ENCODE measurements at places on chromosomes 12 and 14.

DNA sequence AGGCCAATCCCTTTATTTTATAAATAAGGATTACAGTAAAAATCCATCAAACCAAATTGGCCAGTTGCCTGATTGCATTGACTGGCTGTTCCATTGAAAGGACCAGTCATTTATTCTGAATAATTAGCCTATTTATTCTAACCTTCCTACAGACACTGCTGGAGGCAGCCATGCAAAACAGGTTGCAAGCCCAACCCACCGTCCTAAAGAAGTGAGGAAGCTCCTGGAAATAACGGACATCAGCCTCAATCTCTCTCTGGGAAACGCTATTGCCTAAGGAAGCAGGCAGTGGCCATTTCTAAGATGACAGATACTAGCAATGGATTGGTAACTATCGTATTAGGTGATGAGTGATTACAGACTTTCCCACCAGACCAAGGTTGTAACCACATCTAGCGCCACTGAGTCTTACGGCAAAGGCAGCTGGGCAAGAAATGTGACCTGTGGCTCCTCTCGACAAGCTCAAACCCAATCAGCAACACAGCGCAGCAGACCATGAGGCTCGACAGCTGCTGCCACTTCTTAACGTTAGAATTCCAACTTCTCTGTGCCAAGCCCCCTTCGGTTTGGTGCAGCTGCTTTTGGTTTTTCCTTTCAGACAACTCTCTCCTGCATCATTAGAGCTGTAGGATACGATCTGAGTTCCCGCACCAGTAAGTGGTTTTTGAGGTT is 134.2 kb downstream of the KCNK10 start:
- DNase-seq: no peak

GRCh38 chr12:28800129-28800528 is 348.9 kb upstream of the FAR2 start:
- DNase-seq: no peak

GRCh38 chr14:100698666-100699448 is 27.8 kb upstream of the DLK1 start:
- no peak for DNase-seq

DNA sequence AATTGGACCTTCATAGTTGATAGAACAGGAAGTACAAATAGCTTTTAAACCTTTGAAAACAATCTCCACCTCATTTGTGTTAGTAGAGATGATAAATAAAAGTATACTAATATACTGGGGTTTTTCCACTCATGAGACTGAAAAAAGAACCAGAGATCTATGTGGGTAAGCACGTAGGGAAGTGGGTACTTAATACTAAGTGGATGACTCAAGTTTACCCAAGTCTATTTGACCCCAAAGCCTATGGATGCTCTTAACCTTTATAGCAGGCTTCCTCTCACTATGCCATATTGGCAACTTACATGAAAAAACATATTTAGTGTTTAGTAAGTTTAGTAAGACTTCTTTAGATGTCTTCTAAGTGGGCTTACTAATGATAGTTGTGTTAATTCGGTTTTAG is 49.2 kb upstream of the CHPT1 start:
- no peak for DNase-seq

DNA sequence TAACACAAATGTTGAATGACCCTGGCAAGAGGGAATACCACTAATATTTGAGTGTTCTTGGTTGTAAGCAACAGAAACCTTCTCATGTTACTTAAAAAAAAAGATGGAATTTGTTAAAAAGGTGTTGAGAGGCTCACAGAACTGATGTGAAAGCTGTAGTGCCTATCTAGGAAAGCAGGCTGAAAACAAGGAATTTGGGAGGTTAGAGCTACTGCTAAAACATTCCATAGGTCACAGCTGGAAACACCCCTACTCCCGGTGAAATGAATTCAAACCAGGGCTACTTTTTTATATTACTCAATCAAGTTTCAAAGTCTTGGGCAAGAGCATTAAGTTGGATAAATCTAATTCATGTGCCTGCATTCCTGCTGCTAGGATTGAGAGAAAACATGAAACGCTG is 104.1 kb downstream of the SLC35F4 start:
- DNase-seq: no peak

DNA sequence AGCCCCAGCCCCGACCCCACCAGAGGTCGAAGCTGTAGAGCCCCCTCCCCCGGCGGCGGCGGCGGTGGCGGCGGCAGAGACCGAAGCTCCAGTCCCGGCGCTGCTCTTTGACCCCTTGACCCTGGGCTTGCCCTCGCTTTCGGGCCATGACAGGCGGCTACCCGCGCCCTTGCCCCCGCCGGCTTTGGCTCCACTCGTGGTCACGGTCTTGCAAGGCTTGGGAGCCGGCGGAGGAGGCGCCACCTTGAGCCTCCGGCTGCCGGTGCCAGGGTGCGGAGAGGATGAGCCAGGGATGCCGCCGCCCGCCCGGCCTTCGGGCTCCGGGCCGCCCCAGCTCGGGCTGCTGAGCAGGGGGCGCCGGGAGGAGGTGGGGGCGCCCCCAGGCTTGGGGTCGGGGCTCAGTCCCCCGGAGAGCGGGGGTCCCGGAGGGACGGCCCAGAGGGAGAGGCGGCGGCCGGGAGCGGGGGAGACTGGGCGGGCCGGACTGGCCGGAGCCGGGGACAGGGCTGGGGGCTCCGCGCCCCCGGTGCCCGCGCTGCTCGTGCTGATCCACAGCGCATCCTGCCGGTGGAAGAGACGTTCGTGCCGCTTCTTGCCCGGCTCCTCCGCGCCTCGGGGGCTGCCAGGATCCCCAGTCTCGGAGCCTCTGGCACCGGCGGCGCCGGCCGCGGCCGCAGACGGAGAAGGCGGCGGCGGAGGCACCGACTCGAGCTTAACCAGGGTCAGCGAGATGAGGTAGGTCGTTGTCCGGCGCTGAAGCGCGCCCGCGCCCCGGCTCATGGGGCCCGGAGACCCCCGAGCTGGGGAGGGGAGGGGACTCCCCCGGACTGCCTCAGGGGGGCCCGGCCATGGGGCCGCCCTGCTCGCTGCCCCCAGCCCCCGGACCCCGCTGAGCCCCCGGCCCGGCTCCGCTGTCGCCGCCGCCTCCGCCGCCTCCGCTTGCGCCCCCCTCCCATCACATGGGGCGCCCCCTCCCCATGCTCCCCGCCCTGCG is 778 bp downstream of the AGAP2 start:
- no peak for DNase-seq

GRCh38 chr12:47079981-47080724 is 394 bp upstream of the AMIGO2 start:
- no peak for DNase-seq

DNA sequence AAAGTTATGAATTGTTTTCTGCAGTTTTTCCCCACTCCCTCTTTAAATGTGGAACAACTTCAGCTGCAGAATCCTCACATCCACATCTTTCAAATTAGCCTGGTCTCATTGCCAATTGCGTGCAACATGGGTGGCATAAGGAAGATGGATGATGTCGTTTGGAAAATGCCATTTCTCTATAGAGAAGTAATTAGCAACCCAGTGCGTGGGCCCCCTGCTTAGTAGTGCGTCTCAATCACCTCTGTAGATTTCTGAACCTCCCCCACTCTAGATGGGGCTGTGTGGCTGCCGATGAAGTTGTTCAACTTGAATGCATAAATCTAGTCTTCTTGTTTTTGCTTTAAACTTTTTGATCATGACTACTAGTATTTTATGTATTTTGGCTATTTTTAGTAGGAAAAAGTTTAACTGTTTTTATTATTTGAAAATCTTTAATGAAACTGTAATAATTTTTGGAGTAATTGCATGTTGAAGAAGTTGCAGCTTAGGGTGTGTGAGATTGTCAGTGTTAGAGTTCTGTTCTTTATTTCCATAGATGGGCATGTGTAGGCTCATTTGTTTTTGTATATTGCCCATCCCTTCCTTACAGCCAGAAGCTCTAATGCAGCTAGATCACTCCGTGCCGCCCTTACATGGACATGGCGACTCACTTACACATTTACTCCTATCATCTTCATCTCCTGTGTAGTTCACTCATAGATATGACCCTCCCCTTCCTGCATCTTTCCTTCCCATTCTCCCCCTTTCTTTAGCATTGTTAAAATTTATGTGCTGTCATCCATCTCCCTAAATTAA is 358.2 kb downstream of the DIO2 start:
- DNase-seq: no peak

- DNase-seq: no peak
Observed at GRCh38 chr12:52616680-52617402, 1.5 kb downstream of the KRT73 start.

DNA sequence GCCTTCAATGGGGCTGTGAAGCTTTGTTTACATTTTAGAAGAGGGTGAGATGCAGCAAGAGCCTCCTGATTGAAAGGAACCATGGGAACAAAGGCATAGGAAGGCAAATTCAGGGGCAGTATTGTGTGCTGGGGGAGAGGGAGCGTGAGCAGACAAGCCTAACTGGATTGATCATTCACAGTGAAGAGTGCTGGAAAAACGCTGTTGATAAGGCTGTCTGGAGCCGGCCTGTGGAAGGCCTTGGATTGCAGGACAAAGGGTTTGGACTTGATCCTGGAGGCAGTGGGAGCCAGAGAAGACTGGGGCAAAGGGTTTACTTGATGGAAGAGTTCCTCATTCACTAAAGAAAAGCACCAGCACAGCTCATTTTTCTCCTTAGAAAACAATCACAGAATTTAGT is 160.5 kb downstream of the PAH start:
- DNase-seq: no peak

DNA sequence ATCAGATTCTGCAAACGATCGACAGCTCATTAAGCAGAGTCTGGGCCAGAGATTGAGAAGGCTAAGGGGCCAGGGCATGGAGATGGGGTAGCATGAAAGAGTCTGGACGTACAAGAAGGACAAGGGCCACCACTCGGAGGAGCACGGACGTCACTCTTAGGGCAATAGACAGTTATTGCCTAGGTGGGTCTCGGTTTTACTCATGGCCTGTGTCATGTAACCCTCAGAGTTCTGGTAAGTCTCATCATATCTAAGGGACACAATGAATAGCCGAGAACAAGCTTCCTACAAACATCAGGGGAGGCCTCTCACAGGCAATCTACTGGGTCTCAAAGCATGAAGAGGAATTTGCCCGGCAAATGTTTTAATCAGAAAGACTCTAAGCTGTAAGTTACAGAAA is 30.4 kb upstream of the ITPK1 start:
- DNase-seq: no peak

DNA sequence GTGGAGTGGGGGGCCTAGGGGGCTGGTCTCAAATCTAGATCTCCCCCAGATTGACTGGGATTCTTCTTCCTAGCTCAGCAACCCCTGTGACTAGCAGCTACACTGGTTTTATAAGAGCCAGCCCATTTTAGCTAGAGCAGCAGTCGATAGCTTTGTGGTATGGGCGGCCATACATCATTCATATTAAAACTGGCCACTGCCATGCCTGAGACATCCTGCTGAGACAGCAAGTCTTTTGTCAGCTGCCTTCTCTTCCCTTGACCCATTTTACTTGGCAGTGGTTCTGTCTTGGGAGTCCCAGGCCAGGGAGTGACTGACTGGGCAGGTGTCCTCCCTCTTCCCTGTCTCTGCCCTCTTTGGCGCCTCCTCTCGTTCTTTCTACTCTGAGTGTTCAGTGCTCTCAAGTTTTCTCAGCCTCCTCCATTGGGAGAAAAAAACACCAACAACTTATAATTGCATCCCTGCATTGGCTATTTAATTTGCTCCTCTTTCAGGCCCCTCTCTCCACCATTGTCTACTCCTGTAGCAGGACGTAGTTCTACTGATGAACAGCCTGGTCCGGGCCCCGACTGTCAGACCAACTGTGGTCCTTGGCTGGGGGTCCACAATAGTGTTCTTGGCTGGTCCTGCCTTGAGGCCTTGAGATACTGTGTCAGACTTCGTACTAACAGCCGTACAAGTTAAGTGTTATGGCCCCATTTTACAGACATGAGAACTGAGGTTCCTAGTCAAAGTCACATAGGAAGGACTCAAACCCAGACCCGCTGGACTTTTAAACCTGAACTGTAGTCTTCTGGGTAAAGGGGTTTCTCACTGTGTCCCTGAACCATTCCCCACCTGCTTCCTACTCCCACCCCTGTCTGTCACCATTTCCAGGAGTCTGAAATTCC is 18.3 kb upstream of the JDP2 start:
- no peak for DNase-seq

- no peak for DNase-seq
Observed at GRCh38 chr14:80364274-80364673, 153.0 kb upstream of the DIO2 start.

- peak; percentile 11 for DNase-seq
Observed at GRCh38 chr12:118330421-118331018, 42.2 kb downstream of the TAOK3 start.

GRCh38 chr12:27229367-27229766 is 14.7 kb upstream of the STK38L start:
- DNase-seq: no peak

DNA sequence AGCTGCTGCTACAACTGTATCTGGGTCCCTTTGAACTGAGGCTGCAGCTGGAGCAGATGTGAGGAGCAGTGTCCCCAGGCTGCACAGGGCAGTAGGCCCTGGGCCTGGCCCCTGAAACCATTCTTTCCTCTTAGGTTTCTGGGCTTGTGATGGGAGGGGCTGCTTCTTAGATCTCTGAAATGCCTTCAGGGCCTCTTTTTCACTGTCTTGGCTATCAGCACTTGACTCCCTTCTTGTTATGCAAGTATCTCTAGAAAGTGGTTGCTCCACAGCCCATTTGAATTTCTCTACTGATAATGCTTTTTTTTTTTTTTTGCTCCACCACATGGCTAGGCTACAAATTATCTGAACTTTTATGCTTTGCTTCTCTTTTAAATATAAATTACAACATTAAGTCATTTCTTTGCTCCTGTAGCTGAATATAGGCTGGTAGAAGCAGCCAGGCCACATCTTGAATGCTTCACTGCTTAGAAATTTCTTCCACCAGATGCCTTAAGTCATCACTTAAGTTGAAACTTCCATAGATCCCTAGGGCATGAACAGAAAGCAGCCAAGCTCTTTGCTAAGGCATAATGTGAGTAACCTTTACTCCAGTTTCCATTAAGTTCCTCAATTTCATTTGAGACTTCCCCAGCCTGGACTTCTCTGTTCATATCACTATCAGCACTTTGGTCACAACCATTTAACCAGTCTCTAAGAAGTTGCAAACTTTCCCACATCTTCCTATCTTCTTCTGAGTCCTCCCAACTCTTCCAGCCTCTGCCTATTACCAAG is 41.1 kb downstream of the ACSM4 start:
- DNase-seq: no peak

- no peak for DNase-seq
Observed at GRCh38 chr14:23069413-23069806, 12.1 kb upstream of the CDH24 start.

DNA sequence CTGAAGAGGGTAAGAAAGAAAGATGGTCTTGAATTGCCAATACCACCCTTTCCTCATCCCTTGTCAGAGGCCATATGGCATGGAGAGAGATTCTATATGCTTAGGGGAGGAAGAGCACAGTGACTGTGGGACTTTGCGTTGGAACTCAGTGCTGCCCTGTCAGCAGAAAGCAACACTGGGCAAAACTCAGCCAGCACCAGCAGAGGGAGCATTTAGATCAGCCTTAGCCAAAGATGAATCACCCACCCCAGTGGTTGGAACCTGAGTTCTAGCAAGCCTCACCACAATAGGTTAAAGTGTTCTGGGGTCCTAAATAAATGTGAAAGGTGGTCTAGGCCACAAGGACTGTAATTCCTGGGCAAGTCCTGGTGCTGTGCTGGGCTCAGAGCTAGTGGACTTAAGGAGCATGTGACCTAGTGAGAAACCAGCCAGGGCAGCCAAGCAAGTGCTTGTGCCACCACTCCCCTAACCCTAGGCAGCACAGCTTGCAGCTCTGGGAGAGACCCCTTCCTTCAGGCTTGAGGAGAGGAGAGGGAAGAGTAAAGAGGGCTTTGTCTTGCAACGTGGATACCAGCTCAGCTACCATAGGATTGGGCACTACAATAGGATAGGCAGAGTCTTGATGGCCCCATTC is 11.4 kb upstream of the BCAT1 start:
- no peak for DNase-seq
